ENCODE measurements at places on chromosomes 16 and 17.

- no peak for DNase-seq
- no peak overlapping the region for H3K27ac ChIP-seq
- H3K27me3 ChIP-seq = no peaks in the 10 kb centered on the region
- H3K4me1 ChIP-seq = no peaks in the 10 kb centered on the region
- H3K4me3 ChIP-seq = no peak overlapping the region
- H3K36me3 ChIP-seq = no peaks in the 10 kb centered on the region
Measured at GRCh38 chr16:87570938-87571867, 31.1 kb upstream of the JPH3 start.

DNA sequence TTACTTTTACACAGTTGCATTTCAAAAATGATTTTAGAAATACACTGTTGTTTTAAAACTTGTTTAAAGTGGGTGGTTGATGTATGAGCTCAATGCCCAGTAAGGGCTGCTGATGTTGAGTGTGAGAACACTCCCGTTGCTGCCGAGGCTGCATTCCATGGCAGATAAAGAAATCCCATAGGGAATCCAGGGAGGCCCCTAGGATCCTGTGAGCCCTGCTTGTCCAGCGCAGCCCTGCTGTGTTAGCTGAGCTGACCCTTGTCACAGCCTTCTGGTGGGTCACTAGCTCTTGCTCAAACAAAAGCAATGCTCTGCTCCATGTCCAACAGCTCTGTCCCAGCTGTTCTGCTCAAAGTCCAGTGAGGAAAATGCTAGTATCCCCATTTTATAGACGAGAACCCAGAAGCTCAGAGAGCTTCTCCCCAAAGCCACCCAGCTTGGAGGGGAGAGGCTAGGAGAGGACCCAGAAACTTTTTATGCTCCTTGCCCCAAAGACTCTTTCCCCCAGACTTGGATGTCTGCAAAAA, 18.6 kb upstream of the COL1A1 start:
- peak overlapping the region; percentile 51 for H3K27ac ChIP-seq
- no peaks in the 10 kb centered on the region for H3K27me3 ChIP-seq
- DNase-seq = no peak
- H3K4me1 ChIP-seq = peaks cover 32% of the 10 kb centered on the region

DNA sequence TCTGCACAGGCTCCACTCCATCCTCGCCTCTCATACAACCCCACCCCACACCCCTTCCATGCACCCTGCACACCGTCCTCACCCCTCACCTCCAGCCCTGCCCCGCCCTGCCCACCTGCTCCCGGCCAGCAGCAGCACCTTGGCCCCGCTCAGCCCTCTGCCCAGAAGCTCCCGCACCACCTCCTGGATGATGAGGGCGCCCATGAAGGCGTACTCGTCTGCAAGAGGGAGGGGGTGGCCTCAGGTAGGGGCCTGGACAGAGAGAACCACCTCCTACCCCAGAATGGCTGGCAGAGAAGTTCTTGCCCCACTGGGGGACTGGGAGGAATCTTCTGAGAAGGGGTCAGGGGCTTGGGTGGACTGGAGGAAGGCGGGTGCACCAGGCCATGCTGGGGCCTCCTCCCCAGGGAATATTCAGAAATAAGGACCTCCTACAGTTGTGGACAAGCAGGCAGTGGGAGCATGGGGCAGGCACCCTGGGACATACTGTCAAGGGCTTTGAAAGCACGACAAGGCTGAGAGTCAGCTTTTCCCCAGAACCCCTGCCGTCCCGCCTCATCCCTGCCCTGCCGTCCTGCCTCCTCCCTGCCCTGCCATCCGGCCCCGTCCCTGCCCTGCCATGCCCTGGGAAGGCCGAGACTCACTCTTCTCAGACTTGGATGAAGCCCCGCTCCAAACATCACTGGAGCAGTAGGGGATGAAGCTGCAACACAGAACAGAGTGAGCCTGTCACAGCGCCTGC, 3.1 kb downstream of the NOTUM start:
- peaks cover 32% of the 10 kb centered on the region for H3K27me3 ChIP-seq
- H3K4me3 ChIP-seq = peak overlapping the region; percentile 70
- H3K36me3 ChIP-seq = no peaks in the 10 kb centered on the region
- DNase-seq = no peak

GRCh38 chr17:70813355-70813930, 644.1 kb downstream of the KCNJ2 start:
- no peak overlapping the region for H3K27ac ChIP-seq
- DNase-seq = no peak
- H3K4me3 ChIP-seq = no peak overlapping the region

GRCh38 chr16:50204453-50205108, 51.5 kb downstream of the TENT4B start:
- H3K4me1 ChIP-seq = peaks cover 29% of the 10 kb centered on the region
- H3K36me3 ChIP-seq = no peaks in the 10 kb centered on the region
- H3K27ac ChIP-seq = no peak overlapping the region
- no peak for DNase-seq
- no peaks in the 10 kb centered on the region for H3K27me3 ChIP-seq

- H3K4me3 ChIP-seq = no peak overlapping the region
- peaks cover 14% of the 10 kb centered on the region for H3K4me1 ChIP-seq
- H3K27me3 ChIP-seq = no peaks in the 10 kb centered on the region
Measured at GRCh38 chr16:57273826-57274225, 10.6 kb downstream of the PLLP start.

GRCh38 chr17:53092072-53092471, 730.7 kb upstream of the KIF2B start:
- no peak overlapping the region for H3K4me3 ChIP-seq
- no peak overlapping the region for H3K27ac ChIP-seq
- DNase-seq = no peak
- H3K36me3 ChIP-seq = no peaks in the 10 kb centered on the region

DNA sequence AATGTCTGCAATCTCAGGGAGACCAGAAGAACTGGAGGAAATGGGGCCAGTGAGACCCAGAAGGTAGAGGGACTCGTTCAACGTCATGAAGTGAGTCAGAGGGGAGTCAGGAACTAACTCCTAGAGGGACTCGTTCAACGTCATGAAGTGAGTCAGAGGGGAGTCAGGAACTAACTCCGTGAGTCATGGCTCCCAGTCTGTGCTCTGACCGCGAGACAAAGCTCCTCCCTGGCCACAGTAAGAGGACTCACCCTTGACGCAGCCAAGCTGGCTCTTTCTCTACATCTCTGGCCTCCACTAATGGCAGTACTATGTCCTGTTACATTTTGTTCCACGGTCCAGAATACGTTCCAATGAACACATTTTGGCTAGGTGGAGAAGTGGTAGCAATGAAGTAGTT, 902.5 kb downstream of the KCNJ2 start:
- no peaks in the 10 kb centered on the region for H3K4me1 ChIP-seq
- no peak overlapping the region for H3K27ac ChIP-seq
- H3K27me3 ChIP-seq = no peaks in the 10 kb centered on the region
- DNase-seq = no peak
- no peaks in the 10 kb centered on the region for H3K36me3 ChIP-seq
- no peak overlapping the region for H3K4me3 ChIP-seq

- H3K27ac ChIP-seq = no peak overlapping the region
- H3K4me1 ChIP-seq = no peaks in the 10 kb centered on the region
- H3K27me3 ChIP-seq = peaks cover 5% of the 10 kb centered on the region
- H3K36me3 ChIP-seq = peaks cover 4% of the 10 kb centered on the region
- DNase-seq = no peak
Measured at GRCh38 chr16:66942981-66943380, 7.7 kb downstream of the CES2 start.
